ENCODE measurements at places on chromosomes 1 and 21. TPM values are rescaled to one million over a fixed set of nuclear protein-coding genes. Genes with fewer than 3 reads are reported as not detected.

DNA sequence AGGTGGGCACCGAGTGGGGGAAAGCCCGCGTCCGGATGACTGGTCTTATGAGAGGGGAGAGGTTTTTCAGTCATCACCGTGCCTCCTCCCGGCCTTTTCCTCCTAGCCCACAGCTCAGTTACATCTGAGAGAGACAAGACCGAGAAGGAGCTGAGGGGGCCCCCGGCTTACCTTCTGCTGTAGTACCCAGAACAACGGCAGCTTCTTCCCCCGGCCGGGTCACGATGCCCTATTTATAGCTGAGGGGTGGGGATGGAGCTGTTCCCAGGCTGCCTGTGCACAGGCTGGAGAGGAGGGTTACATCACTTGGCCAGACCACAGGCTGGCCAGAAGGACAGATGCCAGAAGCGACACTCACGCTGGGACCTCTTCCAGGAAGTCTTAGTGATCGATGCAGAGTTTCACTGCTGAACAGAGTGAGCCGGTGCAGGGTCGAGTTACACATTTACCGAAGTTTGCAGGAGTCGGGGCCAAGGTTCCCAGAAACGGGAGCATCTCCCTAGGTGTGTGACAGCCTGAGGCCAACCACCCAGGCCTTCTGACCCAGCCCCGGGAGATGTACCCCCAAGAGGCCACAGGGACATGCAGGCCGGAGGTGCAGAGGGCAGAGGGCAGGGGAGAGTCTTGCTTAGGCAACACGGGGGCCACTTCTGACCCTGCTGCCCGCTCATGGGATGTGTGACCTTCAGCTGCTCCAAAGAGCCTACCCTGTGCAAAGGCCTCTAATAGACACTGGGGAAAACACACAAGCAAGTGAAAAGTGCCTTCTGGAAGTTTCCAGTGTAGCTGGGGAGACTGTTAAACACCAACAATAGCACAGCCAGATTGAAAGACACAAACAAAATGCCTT lies at the start of gene AGT:
Gene AGT, minus strand, starts transcription at position 208 of the 850 bp plus-strand sequence. CDS start 3,299 bp downstream, outside the sequence.
- no peaks in the 10 kb centered on the region for H3K36me3 ChIP-seq
- DNase-seq: no peak
- H3K27me3 ChIP-seq: peaks cover 15% of the 10 kb centered on the region
- H3K27ac ChIP-seq: no peak within 1 kb of the TSS

DNA sequence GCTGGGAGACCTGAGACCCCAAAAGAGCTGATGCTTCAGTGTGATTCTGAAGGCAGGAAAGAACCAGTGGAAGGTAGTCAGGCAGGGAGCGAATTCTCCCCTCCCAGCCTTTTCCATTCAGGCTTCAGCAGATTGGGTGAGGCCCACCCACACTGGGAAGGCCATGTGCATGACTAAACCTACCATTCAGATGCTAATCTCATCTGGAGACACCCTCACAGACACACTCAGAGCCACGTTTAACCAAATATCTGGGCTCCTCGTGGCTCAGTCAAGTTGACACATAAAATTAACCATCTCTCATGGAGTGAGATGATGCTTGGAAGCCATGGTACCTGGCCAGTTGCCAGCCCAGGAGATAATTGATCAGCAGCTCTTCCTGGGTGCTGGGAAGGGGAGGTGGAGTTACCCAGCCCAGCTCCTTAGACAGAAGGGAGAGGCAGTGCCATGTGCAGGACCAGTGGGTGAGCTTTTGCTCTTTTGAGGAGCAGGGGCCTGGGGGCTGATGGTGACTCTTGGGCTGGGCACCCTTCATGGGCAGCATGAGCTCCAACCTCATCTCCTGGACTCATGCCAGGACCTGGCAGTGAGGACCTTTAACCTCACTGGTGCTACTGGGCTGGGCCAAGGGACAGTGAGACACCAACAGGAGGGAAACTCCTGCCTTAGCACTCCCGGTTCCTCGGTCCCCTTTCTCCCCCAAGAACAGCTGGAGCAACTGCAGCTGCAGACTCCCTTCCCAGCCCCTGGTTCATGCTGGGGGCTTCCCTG lies 89.0 kb upstream of the ACTL8 start:
- no peaks in the 10 kb centered on the region for H3K4me1 ChIP-seq
- DNase-seq: no peak
- no peaks in the 10 kb centered on the region for H3K27me3 ChIP-seq

GRCh38 chr1:244283772-244284171 lies 167.9 kb downstream of the ADSS2 start:
- no peak for DNase-seq
- H3K27me3 ChIP-seq: peaks cover 3% of the 10 kb centered on the region
- H3K27ac ChIP-seq: no peak overlapping the region
- no peaks in the 10 kb centered on the region for H3K36me3 ChIP-seq
- no peak overlapping the region for H3K4me3 ChIP-seq

GRCh38 chr1:228006034-228006785 lies 588 bp upstream of the WNT3A start:
- no peaks in the 10 kb centered on the region for H3K36me3 ChIP-seq
- H3K27ac ChIP-seq: no peak overlapping the region
- peaks cover 59% of the 10 kb centered on the region for H3K27me3 ChIP-seq
- DNase-seq: no peak

GRCh38 chr1:101567582-101568189 lies 330.9 kb downstream of the S1PR1 start:
- H3K27me3 ChIP-seq: peaks cover 6% of the 10 kb centered on the region
- no peaks in the 10 kb centered on the region for H3K4me1 ChIP-seq
- H3K36me3 ChIP-seq: no peaks in the 10 kb centered on the region
- H3K27ac ChIP-seq: no peak overlapping the region

- DNase-seq: no peak
- no peak overlapping the region for H3K27ac ChIP-seq
- H3K36me3 ChIP-seq: no peaks in the 10 kb centered on the region
- H3K27me3 ChIP-seq: peaks cover 9% of the 10 kb centered on the region
- no peaks in the 10 kb centered on the region for H3K4me1 ChIP-seq
Measured at GRCh38 chr1:229716069-229716468, 90.0 kb downstream of the URB2 start.

GRCh38 chr1:30287976-30288375 lies 435.4 kb downstream of the MATN1 start:
- peaks cover 6% of the 10 kb centered on the region for H3K4me1 ChIP-seq
- H3K27me3 ChIP-seq: peaks cover 17% of the 10 kb centered on the region
- no peaks in the 10 kb centered on the region for H3K36me3 ChIP-seq
- DNase-seq: no peak
- H3K27ac ChIP-seq: no peak overlapping the region
- no peak overlapping the region for H3K4me3 ChIP-seq

CENPF gene
- 137 TPM for total RNA-seq

GRCh38 chr1:62228136-62228882 lies 33.7 kb downstream of the L1TD1 start:
- no peak for DNase-seq
- no peaks in the 10 kb centered on the region for H3K27me3 ChIP-seq
- H3K36me3 ChIP-seq: no peaks in the 10 kb centered on the region
- H3K4me1 ChIP-seq: no peaks in the 10 kb centered on the region
- H3K27ac ChIP-seq: no peak overlapping the region

LRRIQ3 gene
- 1.8 TPM for total RNA-seq

- H3K36me3 ChIP-seq: no peaks in the 10 kb centered on the region
- DNase-seq: no peak
- peaks cover 30% of the 10 kb centered on the region for H3K4me1 ChIP-seq
- H3K27me3 ChIP-seq: peaks cover 26% of the 10 kb centered on the region
- H3K27ac ChIP-seq: no peak overlapping the region
Measured at GRCh38 chr1:159869173-159869572, 6.7 kb upstream of the VSIG8 start.

- H3K27ac ChIP-seq: no peak overlapping the region
- no peak overlapping the region for H3K4me3 ChIP-seq
- H3K4me1 ChIP-seq: no peaks in the 10 kb centered on the region
Measured at GRCh38 chr21:33618407-33618806, 23.1 kb downstream of the CRYZL1 start.

MAP3K21 gene
- 1.5 TPM for total RNA-seq

DNA sequence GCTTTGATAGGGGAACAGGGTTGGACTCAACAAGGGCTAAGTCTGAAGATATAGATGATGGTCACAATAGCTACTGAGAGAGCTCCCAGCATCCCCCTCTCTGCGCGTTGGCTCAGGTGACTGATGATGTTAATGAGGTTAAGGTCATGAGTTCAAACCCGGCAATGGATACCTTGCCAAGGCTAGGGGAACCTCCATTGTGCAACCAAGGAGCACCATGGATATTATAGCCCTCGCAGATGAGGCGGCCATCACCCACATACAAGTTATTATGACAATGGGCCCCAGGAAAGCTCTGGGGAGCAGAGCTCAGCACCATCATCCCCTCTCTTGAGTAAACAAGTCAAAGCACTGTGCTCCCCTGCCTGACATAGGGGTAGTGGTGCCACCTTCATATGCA lies 8.2 kb downstream of the KCNA2 start:
- H3K27me3 ChIP-seq: peaks cover 5% of the 10 kb centered on the region
- H3K27ac ChIP-seq: no peak overlapping the region
- H3K36me3 ChIP-seq: no peaks in the 10 kb centered on the region
- no peak overlapping the region for H3K4me3 ChIP-seq
- DNase-seq: no peak
- peaks cover 1% of the 10 kb centered on the region for H3K4me1 ChIP-seq

DNA sequence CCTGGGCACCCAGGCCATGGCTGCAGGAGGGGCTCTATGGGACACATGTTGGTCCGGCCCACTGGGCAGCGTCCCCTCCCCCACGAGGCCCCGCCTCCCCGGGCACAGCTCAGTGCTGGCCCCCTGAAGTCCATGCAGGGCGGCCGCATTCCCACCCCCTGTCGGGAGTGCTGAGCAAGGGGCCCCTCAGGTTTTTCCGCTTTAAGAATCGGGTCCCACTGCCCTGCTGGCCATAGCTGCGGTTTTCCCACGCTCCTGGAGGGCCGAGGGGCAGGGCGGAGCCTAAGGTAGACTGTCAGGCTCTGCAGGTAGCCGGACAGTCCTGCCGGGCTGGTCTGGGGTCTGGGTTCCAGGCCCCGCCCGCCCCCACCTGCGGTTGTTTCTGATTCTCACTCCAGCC lies 43.5 kb upstream of the CCDC27 start:
- no peaks in the 10 kb centered on the region for H3K36me3 ChIP-seq
- H3K27ac ChIP-seq: no peak overlapping the region
- H3K27me3 ChIP-seq: no peaks in the 10 kb centered on the region
- no peak for DNase-seq

DNA sequence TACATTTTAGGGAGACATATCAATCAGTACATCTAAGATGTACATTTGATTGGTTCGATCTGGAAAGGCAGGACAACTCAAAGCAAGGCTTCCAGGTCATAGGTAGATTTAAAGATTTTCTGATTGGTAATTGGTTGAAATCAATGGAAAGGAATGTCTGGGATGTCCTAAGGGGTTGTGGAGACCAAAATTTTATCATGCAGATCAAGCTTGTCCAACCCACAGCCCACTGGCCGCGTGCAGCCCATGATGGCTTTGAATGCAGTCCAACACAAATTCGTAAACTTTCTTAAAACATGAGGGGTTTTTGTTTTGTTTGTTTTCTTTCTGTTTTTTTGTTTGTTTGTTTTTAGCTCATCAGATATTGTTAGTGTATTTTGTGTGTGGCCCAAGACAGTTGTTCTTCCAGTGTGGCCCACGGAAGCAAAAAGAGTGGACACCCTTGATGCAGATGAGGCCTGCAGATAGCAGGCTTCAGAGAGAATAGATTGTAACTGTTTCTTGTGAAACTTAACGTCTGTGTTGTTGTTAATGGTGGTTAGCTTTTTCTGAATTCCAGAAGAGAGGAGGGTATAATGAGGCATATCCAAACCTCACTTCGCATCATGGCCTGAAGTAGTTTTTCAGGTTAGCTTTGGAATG lies 3.1 kb downstream of the IFNAR1 start:
- H3K27me3 ChIP-seq: no peaks in the 10 kb centered on the region
- no peak overlapping the region for H3K27ac ChIP-seq
- peaks cover 34% of the 10 kb centered on the region for H3K4me1 ChIP-seq
- no peak for DNase-seq
- no peak overlapping the region for H3K4me3 ChIP-seq

- peaks cover 11% of the 10 kb centered on the region for H3K27me3 ChIP-seq
- DNase-seq: peak; percentile 100
- peaks cover 28% of the 10 kb centered on the region for H3K4me1 ChIP-seq
- H3K36me3 ChIP-seq: peaks cover 36% of the 10 kb centered on the region
- peak within 1 kb of the TSS; percentile 99 for H3K27ac ChIP-seq
Measured at GRCh38 chr1:110963691-110964454, at the start of gene LRIF1. Gene LRIF1 (minus strand): TSS chr1:110963922. CDS start chr1:110963688, 234 bp downstream.

DNA sequence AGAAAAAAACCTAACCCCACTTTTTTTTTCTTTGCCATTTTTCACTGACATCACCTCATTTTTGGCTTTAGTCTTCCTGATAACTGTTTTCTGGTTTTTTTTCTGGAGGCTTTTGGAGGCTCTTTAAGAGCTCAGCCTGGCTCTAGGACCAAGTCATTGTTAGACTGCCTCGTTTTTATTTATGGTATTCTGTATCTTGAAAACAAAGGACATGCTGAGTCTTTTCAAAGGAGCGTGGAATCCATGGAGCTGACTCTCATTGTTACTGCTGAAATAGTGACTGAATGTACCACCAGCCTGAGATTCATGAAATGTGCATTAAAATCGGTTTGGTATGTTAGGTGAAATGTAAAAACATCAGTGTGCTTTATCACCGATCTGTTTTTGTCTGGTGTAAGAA lies 28.0 kb downstream of the RASAL2 start:
- no peaks in the 10 kb centered on the region for H3K4me1 ChIP-seq
- no peaks in the 10 kb centered on the region for H3K36me3 ChIP-seq
- H3K4me3 ChIP-seq: no peak overlapping the region
- no peak overlapping the region for H3K27ac ChIP-seq
- no peaks in the 10 kb centered on the region for H3K27me3 ChIP-seq

RGS1 gene
- total RNA-seq: 15.3 TPM

TAS1R1 gene
- total RNA-seq: not detected

DNA sequence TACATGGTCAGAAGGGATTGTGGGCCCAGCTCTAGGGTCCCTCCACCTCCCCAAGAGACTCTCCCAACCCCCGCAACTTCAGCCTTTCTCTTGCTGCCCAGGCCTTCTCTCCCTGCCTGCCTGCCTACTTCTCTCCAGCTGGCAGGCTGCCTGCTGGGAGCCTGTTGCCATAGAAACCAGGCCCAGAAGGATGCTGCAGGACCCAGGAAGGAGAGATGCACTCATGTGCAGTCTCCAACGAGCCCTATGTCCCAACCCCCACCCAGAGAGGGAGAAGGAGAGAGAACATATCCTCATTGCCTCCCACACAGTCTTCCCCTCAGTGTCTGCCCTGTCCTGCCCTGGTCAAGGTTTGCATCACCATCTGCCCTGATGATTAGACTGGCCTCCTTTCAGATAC lies 10.8 kb upstream of the SMIM12 start:
- H3K4me1 ChIP-seq: peaks cover 10% of the 10 kb centered on the region
- no peak overlapping the region for H3K27ac ChIP-seq
- no peaks in the 10 kb centered on the region for H3K36me3 ChIP-seq
- H3K27me3 ChIP-seq: peaks cover 35% of the 10 kb centered on the region

- H3K27me3 ChIP-seq: no peaks in the 10 kb centered on the region
- H3K4me3 ChIP-seq: no peak overlapping the region
- no peak for DNase-seq
- H3K4me1 ChIP-seq: peaks cover 10% of the 10 kb centered on the region
- H3K27ac ChIP-seq: no peak overlapping the region
Measured at GRCh38 chr1:19717467-19717866, 52.8 kb downstream of the HTR6 start.

- peaks cover 23% of the 10 kb centered on the region for H3K36me3 ChIP-seq
- H3K4me1 ChIP-seq: peaks cover 11% of the 10 kb centered on the region
- no peak for DNase-seq
- no peak overlapping the region for H3K27ac ChIP-seq
- no peak overlapping the region for H3K4me3 ChIP-seq
- no peaks in the 10 kb centered on the region for H3K27me3 ChIP-seq
Measured at GRCh38 chr1:33329600-33330305, 8.9 kb upstream of the A3GALT2 start.

FNDC5 gene
- not detected for total RNA-seq

SASS6 gene
- 11.8 TPM for total RNA-seq
